ENCODE measurements at places on chromosomes 3 and 15.

DNA sequence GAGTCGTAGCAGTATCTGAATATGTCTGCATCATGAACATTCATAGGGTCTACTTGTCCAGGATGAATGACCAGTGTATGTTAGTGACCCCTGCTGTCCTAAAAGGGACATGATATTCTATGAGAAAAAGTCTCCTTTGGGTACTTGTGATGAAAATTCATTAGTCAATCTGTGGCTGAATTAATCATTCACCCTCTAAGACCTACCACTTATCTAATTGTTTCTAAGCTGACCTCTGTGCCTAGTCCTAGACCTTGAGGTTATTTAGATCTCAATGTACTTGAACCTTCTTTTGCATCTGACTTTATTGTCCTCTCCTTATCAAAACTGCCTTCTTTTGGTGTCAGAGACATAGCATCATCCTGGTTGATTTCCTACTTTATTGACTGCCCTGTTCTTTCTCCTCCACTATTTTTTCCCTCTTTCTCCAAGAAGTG, 799.3 kb downstream of the DIPK2A start:
- no peak for DNase-seq

GRCh38 chr15:65954289-65954741, 85.0 kb downstream of the RAB11A start:
- no peak for DNase-seq

- no peak for DNase-seq
Observed at GRCh38 chr3:188468662-188469061, 314.7 kb downstream of the LPP start.

DNA sequence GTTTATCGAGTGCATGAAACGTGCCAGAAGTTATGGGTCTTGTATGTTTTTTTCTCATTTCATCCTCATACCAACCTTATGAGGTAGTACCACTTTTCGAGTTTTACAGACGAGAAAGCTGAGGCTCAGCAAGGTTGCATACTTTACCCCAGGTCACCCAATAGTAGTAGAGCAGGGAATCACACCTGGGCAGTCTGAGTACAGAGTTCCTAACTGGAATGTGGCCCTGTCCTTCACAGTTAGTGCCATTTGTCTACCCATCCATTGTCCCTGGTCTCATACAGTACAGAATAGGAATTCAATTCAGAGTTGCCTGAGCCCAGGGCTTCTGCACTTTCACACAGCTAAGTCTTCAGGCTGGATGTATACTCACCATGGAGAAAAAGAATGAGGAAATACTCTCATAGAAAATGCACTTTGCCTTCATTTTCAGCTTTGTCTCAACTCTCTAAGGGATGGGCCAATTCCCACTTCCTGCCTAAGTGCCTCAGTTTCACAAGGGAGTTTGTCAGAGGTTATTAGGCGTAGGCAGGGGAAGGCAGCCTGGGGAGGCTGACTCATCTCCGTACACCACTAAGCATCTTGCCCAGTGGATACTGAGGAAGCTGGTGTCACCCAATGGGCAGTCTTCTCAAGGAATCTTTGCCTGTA, 93.2 kb downstream of the TMEM212 start:
- DNase-seq: no peak

DNA sequence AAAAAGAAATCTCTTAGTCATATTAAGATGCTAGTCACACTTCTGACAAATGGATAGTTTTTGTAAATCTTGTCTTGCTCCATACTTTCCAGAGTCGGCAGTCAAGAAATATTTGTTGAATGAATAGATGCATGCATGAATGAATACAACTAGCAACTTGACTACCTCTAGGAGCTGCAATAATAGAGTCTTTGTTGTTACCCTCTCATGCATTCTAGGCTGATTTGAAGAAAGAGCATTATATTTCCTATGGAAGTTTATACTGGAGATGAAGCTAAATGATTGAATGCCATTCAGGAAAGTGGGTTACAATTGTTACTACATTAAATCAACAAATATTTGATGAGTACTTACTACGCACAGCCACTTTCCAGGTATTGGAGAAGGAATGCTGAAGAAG, 18.1 kb upstream of the TRAT1 start:
- DNase-seq: no peak

- peak; percentile 17 for DNase-seq
Observed at GRCh38 chr15:45094358-45094730, 19.6 kb downstream of the DUOX2 start.

GRCh38 chr15:40906991-40907802, 12.9 kb downstream of the VPS18 start:
- peak; percentile 74 for DNase-seq

DNA sequence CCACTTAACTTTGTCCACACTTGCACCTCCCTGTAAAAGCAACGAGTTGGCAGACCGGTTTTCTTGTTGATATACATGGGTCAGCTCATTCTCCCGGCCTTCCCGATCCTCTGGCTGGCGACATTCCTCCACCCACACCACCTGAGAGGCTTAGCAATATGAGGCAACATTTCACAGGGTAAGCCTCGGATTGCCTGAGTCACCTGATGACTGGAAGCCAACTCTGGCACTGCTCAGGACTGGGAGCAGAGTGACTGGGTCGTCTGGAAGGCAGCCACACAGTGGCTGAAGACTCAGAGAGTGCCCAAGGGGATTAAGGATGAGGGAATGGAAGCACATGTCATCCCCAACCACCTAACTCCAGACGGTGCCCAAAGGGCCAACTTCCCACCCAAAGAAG, 9.8 kb downstream of the HOMER2 start:
- DNase-seq: no peak

GRCh38 chr15:67416891-67417290, 104.0 kb upstream of the C15orf61 start:
- no peak for DNase-seq

GRCh38 chr3:169575381-169575780, 88.1 kb downstream of the MECOM start:
- DNase-seq: no peak

DNA sequence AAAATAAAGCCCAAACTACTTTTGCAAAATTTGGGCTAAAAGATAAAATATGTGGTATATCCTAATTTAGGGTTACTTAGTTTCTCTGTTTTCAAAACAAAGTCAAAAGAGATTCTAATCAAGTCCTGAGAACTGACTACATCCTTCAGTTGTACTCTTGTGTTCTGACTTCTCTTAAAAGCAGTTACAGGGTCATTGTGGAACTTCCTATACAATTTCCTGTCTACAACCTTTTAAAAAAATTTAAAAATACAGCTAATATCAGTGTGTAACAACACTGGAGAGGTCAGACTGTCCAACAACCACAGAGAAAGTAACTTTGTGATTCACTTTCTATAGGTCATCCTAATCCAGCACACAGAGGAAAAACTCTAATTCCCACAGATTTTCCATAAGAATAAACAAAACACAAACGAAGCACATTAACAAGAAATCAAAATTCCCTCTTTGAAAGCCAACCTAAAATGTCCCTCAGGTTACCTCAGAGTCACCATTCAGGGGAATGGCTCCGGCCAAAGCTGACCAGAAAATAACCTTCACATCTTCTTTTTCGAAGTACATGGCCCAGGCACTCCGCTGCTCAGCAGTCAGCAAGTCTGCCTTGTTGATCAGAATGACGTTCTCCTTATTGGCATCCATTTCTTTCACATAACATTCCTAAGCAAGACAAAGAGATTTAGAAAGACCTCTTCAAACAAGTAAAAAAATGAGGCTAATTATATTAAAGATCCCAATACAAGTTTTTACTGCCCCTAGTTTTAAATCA, 13.3 kb downstream of the LSG1 start:
- no peak for DNase-seq

- no peak for DNase-seq
Observed at GRCh38 chr3:3200632-3201212, 21.2 kb upstream of the CRBN start.

- no peak for DNase-seq
Observed at GRCh38 chr3:110419601-110420000, 652.0 kb upstream of the NECTIN3 start.

- no peak for DNase-seq
Observed at GRCh38 chr3:20344400-20344959, 158.5 kb upstream of the SGO1 start.

GRCh38 chr15:78038585-78039247, 38.8 kb downstream of the TBC1D2B start:
- DNase-seq: no peak

DNA sequence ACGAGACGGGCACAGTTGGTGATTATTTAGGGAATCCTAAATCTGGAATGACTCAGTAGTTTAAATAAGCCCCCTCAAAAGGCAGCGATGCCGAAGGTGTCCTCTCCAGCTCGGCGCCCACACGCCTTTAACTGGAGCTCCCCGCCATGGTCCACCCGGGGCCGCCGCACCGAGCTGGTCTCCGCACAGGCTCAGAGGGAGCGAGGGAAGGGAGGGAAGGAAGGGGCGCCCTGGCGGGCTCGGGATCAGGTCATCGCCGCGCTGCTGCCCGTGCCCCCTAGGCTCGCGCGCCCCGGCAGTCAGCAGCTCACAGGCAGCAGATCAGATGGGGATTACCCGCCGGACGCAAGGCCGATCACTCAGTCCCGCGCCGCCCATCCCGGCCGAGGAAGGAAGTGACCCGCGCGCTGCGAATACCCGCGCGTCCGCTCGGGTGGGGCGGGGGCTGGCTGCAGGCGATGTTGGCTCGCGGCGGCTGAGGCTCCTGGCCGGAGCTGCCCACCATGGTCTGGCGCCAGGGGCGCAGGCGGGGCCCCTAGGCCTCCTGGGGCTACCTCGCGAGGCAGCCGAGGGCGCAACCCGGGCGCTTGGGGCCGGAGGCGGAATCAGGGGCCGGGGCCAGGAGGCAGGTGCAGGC, 318.0 kb downstream of the FGF12 start:
- peak; percentile 28 for DNase-seq

DNA sequence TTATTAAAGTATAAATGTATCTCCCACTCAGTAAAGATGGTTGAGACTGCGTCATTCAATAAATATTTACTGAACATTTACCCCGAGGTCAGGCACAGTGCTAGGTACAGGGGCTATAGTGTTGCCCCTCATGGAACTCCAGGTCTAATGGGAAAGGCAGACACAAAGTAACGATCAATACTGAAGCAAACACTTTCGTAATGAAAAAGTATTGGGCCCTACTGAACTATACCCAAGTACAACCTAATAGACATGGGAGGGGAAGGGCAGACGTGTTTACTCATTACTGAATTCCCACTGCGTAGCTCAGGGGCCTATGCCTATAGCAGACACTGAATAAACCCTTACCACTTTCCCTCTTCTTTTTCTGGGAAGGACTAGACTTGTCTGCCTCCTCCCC, 56.9 kb downstream of the KLHL6 start:
- no peak for DNase-seq

GRCh38 chr15:69509131-69509530, 56.5 kb downstream of the RPLP1 start:
- DNase-seq: no peak

GRCh38 chr15:74955796-74956647, 550 bp downstream of the RPP25 start:
- peak; percentile 84 for DNase-seq

- peak; percentile 33 for DNase-seq
Observed at GRCh38 chr3:8416965-8417364, 84.7 kb upstream of the LMCD1 start.

DNA sequence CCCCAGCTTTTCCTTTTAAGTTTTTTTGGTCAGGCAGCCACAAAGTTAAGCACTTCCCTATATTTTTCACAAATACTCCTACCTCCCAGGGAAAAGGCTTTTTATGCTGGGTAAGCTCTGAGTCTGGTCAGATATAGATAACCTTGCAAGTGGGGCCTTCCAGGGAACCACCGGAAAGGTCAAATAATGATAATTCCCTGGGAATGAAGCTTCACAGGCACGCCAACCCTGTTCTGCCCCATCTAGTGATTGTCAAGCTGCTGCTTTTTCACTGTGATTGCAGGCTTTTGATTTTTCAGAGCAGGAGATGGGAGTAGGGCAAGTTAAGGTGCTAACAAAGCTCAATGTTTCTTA, 121.0 kb downstream of the ZNF609 start:
- DNase-seq: no peak

DNA sequence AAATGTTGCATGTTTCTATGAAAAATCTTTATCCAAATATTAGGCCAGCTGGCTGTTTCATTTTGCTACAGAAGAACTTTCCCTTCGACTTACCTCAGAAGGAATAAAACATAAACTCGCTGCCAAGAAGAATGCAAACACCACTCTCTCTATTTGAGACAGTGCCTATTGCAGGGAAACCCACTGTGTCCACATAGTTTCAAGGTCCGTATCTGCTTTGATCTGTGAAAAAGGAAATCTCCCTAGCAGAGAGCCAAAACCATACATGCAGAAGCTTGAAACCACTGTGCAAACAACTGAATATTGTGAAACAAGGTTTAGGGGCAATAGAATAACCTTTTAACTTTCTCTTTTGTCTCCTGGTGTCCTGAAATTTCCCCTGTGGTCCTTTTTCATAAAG, 35.0 kb upstream of the CAPN7 start:
- DNase-seq: no peak

GRCh38 chr3:148073721-148074456, 623.8 kb upstream of the AGTR1 start:
- DNase-seq: no peak

GRCh38 chr3:119145128-119145499, 851 bp upstream of the TEX55 start:
- no peak for DNase-seq

GRCh38 chr3:98099848-98100247, 12.9 kb downstream of the OR5AC2 start:
- DNase-seq: no peak

GRCh38 chr3:179528772-179529171, 34.0 kb upstream of the ACTL6A start:
- DNase-seq: no peak

GRCh38 chr15:28960979-28961378, 75.2 kb downstream of the APBA2 start:
- DNase-seq: no peak

GRCh38 chr3:150319900-150320299, 88.2 kb upstream of the TSC22D2 start:
- DNase-seq: no peak

GRCh38 chr15:70801109-70801508, 37.8 kb upstream of the UACA start:
- no peak for DNase-seq

GRCh38 chr15:73375755-73376305, 7.1 kb upstream of the HCN4 start:
- no peak for DNase-seq

GRCh38 chr15:57301307-57301706, 75.0 kb upstream of the CGNL1 start:
- DNase-seq: no peak

GRCh38 chr3:71543371-71544016, 40.0 kb downstream of the FOXP1 start:
- peak; percentile 53 for DNase-seq

DNA sequence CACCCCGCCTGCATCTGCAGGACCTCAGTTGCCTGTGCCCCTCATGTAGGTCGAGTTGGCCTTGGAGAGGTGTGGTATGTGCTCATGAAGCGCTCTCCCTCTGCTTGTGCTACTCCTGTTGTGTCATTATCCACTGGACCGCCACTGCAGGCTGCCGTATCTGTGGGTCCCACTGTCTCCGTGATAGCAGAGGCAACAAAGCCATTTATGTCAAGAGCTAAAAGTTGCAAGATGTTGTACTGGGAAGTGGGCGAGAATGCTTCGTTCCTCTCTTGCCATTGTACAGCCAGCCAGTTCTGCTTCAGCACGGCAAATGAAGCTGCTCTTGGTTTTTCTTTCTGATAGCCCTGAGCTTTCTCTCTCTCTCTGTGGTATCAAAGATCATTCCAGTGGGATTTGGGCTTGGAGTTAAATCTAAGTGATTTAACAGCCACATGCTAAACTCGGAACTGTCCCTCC, 89.0 kb downstream of the TMEM212 start:
- no peak for DNase-seq

Measured in activated T-cell treated with anti-CD3 and anti-CD28 coated beads, Interleukin-2, amount 50 U/mL, for 24 hours (primary cell).